Airway epithelial cell (primary cell): ENCODE measurements at places on chromosomes 11 and 22. TPM values are rescaled to one million over a fixed set of nuclear protein-coding genes. Genes with fewer than 3 reads are reported as not detected.

TIGD3 gene
- 0.07 TPM in 1 of 2 replicates, not detected in the other for total RNA-seq

NEFH gene
- 3.6 and 3.7 TPM in 2 replicates for total RNA-seq

CTR9 gene
- total RNA-seq, result 14.8 and 22.1 TPM in 2 replicates

C1QTNF4 gene
- 0.09 and 0.92 TPM in 2 replicates for total RNA-seq

NFAM1 gene
- 0.07 TPM in 1 of 2 replicates, not detected in the other for total RNA-seq

MS4A6E gene
- total RNA-seq, result not detected in 2 replicates

PKDREJ gene
- under 0.01 TPM in 1 of 2 replicates, not detected in the other for total RNA-seq

OR2AG2 gene
- total RNA-seq, result 0.07 TPM in 1 of 2 replicates, not detected in the other

APLNR gene
- total RNA-seq, result not detected in 2 replicates

MLC1 gene
- total RNA-seq, result 0.37 TPM in 1 of 2 replicates, not detected in the other

OR52H1 gene
- total RNA-seq, result not detected in 2 replicates

GGT1 gene
- 0.56 and 1.9 TPM in 2 replicates for total RNA-seq

LRRC56 gene
- 0.23 and 0.56 TPM in 2 replicates for total RNA-seq

MPZL2 gene
- 114 and 137 TPM in 2 replicates for total RNA-seq

OR56A1 gene
- total RNA-seq, result not detected in 2 replicates

HEPN1 gene
- total RNA-seq, result not detected in 2 replicates

BCO2 gene
- total RNA-seq, result 0.28 TPM in 1 of 2 replicates, not detected in the other

CASP1 gene
- total RNA-seq, result 17.7 and 17.9 TPM in 2 replicates

CYTH4 gene
- 0.09 and 0.21 TPM in 2 replicates for total RNA-seq

CCDC116 gene
- total RNA-seq, result not detected in 2 replicates

EIF3L gene
- total RNA-seq, result 281 and 355 TPM in 2 replicates

HBE1 gene
- total RNA-seq, result not detected in 2 replicates
